Fibroblast of the conjunctiva (primary cell): ENCODE measurements at places on chromosomes 11 and 22.

- no peak for DNase-seq
These were observed 323.3 kb upstream of the NCAM1 start for GRCh38 chr11:112637876-112638275.

- DNase-seq, result no peak
These were observed 736.4 kb downstream of the KCNA4 start for GRCh38 chr11:29280452-29280851.

DNA sequence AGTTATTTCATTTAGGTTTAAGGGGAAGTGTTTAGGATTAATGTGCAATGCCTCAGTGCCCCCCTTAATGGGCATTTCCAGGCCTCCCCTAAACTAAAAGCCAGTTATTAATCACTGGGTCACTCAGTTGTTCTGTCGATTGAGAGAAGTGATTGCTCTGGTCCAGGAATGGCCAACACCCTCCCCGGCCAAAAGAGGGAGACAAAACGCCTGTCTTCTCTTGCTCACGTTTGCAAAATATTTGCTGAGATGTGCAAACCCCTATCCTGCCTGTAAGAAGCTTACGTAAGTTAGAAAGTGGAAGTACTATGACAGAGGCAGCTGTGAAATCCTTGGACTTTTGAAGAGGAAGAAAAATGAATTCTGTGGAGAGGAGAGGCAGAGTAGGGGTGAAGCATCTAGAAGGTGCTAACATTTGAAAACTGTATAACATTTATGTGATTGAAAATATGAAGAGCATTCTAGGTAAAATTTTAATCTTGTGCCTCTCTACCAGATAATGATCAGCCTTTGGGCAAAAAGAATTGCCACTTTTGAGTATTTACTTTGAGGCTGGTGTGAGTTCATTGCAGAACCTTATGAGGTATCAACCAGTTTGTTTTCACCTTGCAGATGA is 37.7 kb downstream of the NTM start:
- DNase-seq, result no peak

GRCh38 chr11:22465620-22466019 is 127.4 kb downstream of the SLC17A6 start:
- DNase-seq, result no peak

GRCh38 chr11:41404109-41404508 is 55.3 kb downstream of the LRRC4C start:
- DNase-seq, result no peak

DNA sequence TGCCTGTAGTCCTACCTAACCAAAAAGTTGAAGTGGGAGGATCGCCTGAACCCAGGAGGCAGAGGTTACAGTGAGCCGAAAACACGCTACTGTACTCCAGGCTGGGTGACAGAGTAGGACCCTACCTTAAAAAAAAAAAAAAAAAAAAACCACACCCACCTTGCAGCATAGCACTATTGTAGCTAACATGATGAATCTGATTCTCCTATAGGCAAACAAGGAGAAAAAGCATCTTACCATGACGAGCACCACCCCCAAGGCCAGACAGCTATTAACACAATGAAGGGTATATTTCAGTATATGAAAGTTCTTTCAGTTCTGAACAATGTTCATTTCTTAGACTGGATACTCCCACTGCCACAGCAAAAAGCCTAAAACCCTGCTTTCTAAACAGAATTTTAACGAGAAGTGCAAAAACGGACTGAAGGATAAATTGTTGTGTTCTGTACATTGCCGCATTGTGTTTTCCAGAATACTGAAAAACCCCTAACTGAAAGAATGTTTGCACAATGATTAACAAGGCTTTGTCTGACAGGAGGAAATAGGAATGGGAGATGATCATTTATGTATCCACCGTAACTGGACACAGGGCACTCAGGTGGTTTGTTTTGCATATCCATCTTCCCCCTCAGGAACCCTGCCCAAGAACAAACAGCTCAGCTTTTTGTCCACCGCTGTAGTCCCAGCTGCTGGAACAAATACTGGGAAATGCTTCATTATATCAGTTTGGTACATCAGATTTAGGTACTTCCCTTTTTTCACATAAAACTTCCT is 8.9 kb downstream of the PISD start:
- no peak for DNase-seq

DNA sequence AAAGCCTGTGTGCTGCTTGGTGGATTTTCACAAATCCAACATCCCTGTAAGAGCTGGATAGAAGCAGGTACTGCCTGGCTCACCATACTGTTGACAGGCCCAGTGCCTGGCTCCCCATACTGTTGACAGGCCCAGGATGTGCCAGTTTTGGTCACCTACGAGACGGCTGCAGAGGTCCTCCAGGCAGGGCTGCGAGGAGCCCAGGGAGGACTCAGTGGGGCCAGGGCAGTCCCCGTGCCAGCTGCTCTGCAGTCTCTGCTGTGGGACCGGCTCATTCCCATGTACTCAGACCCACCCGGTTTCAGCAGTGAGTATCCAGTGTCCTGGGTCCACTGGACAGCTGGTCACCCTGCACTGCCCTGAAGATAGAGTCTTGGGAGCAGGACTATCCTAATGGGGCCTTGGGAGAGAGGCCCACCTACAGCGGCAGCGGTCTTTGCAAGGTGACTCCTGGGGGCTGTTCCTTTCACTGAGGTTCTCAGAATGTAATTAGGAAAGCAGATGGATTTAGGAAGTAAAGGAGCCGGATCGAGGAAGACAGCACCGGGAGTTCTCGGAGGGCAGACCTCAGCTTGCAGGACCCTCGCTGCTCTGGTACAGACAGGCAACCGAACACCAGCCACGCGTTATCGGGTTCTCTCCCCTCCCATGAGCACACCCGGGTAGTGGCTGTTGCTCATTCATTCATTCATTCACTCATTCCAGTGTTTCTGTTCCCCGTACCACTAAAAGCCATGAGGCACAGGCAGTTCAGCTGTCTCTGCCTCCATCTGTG is 106.1 kb downstream of the CTTN start:
- DNase-seq, result no peak

DNA sequence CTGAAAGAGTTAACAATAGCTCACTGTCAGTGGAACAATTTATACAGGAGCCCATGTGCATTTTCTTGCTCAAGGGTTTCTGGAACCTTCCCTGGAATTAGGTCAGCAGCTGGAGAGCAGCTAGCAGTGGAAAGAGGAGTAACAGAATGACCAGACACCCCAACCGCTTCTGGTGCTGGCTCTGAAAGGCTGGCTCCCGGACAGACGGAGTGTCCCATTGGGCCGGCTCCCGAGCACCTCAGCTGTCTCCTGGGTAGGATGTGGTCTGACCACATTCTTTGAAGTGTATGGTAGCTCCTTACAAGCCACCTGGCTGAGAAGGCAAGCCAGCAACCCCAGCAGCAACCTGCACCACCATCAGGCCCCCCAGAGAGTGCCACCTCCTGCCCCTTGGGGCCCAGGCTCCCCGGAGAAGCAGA is 44.7 kb downstream of the ABTB2 start:
- no peak for DNase-seq

- no peak for DNase-seq
These were observed 20.7 kb downstream of the PLEKHA7 start for GRCh38 chr11:16993495-16993894.

DNA sequence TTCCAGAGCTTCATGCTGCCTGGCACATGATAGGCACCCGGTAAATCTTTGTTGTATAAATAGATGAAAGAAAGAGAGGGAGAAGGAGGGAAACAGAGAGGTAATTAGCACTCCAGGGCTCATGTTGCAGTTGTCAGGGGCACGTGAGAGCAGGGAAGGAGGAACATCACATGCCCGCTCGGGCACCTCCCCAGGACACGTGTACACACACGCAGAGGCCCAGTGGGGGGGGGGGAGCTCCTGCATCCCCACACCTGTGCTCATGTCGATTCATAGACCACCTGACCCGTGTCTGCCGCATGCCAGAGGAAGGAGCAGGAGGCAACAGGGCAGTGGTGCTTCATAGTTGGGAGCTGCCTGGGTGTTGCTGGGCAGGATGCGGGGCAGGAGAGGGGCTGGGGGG is 37.1 kb upstream of the NNMT start:
- no peak for DNase-seq

GRCh38 chr22:50063589-50064393 is 5.7 kb upstream of the TTLL8 start:
- DNase-seq, result no peak

DNA sequence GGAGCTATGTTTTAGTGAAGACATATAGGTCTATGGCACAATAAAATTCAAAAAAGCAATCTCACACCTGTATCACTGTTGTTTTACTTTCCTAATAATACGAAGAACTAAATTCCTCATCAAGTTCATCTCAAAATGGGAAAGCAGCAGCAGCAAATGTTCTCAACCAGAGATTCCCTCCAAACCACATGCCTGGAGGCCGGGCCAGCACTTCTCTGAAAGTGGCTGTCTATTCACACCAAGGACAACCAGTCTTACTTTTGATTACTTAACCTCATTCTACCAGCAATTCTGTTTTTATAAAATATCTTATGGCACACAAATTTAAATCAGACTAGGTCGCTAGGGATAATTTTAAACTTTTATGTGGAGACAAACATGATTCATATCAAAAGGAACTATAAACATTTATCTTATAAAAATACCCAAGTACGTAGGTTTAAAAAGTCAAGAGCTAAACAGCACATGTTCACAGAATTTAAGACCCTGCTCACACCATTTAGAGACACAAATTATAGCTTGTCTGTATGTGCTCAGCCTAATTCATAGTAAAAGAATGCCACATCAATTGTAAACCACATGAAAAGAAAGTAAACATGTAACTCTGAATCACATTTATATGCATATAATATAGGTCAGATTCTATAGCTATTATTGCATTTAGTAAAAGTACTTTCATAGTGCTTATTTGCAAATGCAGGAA is 46.1 kb downstream of the RRAS2 start:
- DNase-seq, result no peak

DNA sequence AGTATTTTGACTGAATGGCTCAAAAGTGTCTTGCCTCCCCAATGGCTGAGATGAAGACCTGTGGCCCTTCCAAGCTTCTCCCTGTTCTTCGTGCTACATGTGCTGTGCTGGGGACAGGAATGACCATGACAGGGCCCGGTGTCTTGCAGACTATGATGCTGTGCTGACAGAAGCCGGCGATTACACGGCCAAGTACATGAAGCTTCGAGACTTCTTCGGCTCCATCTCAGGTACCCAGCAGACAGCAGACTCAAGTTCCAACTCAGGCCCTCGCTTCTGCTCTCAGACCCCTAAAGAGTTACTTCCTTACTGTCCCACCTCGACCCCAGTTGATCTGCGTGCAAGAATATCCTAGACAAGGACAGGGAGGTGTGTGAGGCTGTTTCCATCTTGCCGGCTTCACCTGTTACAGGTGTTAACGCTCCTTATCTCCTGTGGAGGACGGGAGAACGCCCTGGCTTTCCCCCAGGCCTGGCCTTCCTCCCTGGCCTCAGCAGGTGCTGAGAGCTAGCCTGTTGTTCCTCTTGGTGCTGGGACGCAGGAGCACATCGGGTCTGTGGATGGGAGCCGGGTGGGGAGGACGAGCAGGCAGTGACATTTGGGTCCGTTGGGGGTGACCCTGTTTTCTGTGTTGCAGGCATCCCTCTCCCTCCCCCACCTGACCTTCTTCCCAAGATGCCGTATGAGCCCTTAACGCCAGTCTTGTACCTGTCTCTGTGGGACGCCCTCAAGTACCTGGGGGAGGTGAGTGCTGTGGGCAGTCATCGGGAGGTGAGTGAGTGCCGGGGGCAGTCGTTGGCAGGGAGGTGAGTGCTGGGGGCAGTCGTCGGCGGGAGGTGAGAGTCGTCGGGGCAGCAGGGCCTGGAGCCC is 38.1 kb downstream of the GLB1L2 start:
- no peak for DNase-seq

DNA sequence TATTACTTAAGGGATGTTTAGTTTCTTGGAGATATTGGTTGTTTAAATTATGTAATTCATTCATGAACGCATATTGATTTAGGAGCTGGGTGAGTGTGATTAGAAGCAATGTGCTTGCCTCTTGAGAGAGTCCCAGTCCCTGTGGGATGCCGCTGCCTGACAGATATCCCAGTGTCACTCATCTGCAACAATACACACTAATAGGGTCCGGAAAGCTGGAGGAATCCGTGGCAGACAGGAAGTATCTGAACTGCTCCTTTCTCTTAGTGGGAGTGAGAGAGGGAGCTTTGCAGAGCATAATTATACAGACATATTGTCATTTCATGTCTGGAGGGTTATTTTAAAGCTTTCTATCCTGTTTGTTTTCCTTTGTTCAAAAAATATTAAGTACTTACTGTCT is 17.4 kb downstream of the AMOTL1 start:
- no peak for DNase-seq

- DNase-seq, result no peak
These were observed 816 bp upstream of the PLEKHA7 start for GRCh38 chr11:17014833-17015626.

DNA sequence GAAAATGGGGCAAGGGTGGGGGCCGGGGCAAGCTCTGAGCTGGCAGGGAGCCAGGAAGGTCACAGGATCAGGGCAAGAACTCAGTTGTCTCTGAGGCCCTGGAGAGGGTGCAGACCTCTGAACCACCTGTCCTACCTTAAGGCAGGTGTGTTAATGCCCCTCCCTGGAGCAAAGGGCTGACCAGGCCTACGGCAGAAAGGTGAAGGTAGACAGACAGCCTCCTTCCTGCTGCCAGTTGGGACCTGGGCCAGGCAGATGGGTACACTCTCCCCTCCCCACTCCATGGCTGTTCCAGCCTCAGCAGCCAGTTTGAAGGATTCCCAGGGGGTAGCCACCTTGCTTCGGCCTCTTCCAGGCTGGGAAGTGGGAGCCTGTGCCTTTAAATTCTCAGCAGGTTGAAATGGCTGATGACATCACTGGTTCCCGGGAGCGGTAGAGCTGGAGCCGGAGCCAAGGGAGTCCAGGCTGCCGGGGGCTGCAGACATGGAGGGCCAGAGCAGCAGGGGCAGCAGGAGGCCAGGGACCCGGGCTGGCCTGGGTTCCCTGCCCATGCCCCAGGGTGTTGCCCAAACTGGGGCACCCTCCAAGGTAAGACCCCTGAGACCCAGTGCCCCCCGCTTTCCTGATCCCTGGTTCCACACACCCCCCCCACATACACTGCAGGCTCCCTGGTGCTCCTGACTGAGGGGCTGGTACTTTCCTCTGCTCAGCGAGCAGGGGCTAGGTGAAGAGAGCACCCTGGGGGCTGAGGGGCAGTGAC is at the start of gene INPP5J:
Gene INPP5J, plus strand, starts transcription at position 435 of the 760 bp plus-strand sequence. Its CDS starts 49 bp downstream, at position 484.
- no peak for DNase-seq

DNA sequence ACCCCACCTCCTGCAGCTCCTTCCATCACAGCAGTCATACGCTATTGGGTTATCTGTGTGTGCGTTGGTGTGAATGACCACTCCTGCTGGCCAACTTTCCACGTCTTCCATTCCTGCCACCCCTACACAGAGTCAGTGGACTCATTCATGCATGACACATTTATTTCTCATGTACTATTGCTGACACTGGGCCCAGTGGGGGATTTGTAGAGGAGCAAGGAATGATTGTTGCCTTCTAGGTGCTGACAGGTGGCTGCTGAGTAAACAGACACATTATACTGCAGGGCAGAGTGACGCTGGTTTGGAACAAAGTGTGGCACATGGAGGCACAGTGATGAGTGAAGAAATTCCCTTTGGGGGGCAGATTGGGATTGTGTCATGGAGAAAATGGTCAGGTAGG is 113.9 kb downstream of the CCDC81 start:
- DNase-seq, result no peak
